ENCODE measurements at places on chromosomes 2 and 18. TPM values are rescaled to one million over a fixed set of nuclear protein-coding genes. Genes with fewer than 3 reads are reported as not detected.

DNA sequence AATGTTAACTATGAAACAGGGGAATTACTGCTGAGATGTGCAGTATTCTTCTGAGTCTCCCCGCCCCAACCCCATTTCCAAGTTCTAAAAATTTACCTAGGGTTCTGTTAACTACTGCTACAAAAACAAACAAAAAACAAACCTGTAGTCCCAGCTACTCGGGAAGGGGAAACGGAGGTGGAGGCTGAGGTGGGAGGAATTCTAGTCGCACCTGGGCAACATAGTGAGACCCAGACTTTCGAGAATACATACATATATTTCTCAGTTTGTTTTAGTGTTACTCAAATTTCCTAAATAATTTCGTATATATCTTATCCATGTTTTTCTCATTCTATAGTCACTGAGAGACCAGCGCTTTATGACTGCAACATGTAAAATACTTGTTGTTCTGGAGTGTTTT, 989 bp downstream of the STAM2 start:
- peaks cover 24% of the 10 kb centered on the region for H3K4me1 ChIP-seq
- H3K27ac ChIP-seq: peak overlapping the region; percentile 96
- H3K4me3 ChIP-seq: peak overlapping the region; percentile 62

Gene REG3A
- not detected for total RNA-seq

- no peak overlapping the region for H3K27ac ChIP-seq
- DNase-seq: no peak
- H3K4me3 ChIP-seq: no peak overlapping the region
- no peaks in the 10 kb centered on the region for H3K36me3 ChIP-seq
- no peaks in the 10 kb centered on the region for H3K27me3 ChIP-seq
- H3K4me1 ChIP-seq: no peaks in the 10 kb centered on the region
Observed at GRCh38 chr18:49658823-49659404, 97.1 kb downstream of the LIPG start.

Gene CD28
- total RNA-seq: 1.6 TPM

Gene FBXO15
- total RNA-seq: 2.6 TPM

DNA sequence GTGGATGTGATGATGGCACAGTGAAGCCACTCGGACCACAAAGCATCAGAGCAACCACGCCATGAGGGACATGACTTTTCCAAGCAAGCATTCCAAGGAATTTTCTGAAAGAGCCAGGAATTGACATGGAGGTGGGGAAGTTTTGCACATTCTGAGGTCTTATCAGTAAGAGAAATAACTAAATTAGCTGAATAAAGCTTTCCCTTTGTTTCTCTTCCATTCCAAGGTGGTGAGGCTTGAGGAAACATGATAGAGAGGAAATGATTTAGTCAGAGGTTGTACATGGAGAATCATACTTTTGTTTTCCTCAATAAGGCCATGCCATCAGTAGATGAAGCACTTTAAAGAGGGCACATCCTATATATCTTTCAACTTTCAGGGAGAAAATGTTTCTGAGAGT, 115.7 kb upstream of the MMADHC start:
- no peak overlapping the region for H3K4me3 ChIP-seq
- no peaks in the 10 kb centered on the region for H3K36me3 ChIP-seq
- no peaks in the 10 kb centered on the region for H3K4me1 ChIP-seq
- H3K27me3 ChIP-seq: no peaks in the 10 kb centered on the region

Gene KIF5C
- total RNA-seq: 0.44 TPM

DNA sequence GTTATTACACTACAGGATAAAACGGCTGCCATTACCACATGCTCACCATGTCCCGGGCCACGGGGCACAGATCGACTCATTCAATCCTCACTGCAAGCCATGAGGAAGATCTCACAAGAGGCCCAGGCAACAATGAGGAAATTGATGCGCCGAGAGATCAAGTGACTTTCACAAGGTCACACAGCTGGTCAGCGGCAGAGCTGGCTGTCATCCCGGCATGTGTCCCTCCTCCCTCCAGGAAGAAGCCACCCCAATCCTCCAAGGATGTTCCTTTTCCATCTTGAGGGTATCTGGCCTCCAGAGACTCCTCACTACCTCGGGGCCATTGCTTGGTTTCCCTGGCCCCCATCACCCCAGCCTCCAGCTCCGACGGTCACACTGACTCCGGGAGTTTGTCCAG, 65.3 kb upstream of the GLI2 start:
- H3K4me1 ChIP-seq: peaks cover 19% of the 10 kb centered on the region
- no peak overlapping the region for H3K4me3 ChIP-seq
- no peaks in the 10 kb centered on the region for H3K27me3 ChIP-seq

Gene SCN3A
- 1.0 TPM for total RNA-seq

DNA sequence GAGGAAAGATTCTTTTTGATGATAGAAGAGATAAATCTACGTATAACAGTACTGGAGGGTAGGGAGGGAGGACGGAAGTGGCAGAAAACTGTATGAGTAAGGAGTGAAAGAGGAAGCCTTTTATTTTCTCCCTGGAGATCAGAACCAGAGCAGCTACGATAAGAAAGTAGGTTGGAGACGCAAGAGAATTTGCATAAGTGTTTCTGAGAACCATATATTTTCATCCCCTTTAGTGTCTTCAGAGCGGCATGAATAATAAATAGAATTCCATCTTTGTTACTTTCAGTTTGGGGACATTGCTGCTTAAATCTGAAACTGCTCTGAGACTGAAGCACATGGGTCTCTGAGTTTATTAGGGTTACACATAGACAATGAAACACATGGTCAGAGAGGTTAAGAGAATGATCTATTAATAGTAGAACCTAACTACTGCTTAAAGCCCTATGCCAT, 230.2 kb upstream of the TNP1 start:
- no peaks in the 10 kb centered on the region for H3K36me3 ChIP-seq
- no peaks in the 10 kb centered on the region for H3K4me1 ChIP-seq
- no peak for DNase-seq
- no peak overlapping the region for H3K4me3 ChIP-seq
- no peaks in the 10 kb centered on the region for H3K27me3 ChIP-seq

DNA sequence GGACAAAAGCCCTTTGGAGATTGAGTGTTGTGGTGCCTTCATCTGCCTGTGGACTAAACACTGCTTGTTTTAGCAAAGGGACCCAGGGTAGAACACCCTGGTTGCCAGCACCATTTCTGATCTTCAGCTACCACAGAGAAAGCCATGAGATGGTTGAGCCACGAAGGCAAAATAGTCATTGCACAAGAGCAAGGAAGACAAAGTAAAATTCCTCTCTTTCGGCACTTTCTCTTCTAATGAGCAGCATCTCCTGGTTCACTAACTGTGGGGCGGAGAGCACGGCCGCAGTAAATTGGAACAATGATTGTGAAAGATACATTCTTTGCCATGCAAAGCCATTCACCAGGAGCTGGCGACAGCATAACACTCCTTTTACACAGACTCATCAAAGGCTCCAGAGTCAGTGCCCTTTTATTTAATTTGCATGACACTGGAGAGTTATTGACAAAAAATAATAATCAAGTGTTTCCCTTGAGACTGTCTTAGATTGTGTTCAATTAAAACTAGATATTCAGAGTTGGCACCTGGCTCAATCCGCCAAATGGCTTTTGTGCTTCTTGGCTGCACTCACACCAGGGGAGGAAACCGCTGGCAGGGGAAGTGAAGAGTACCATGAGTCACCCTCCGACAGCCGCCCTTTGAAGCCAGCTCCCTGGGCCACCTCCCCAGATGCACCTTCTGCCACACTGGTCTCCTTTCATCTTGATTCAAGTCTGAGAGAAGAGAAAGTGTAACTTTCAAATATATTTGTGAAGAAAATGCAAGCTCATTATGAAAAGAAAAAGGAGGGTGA, 100.5 kb upstream of the MEIS1 start:
- no peak overlapping the region for H3K27ac ChIP-seq
- no peaks in the 10 kb centered on the region for H3K4me1 ChIP-seq
- no peaks in the 10 kb centered on the region for H3K27me3 ChIP-seq
- no peaks in the 10 kb centered on the region for H3K36me3 ChIP-seq
- no peak for DNase-seq

Gene CYRIA
- total RNA-seq: 22.7 TPM

DNA sequence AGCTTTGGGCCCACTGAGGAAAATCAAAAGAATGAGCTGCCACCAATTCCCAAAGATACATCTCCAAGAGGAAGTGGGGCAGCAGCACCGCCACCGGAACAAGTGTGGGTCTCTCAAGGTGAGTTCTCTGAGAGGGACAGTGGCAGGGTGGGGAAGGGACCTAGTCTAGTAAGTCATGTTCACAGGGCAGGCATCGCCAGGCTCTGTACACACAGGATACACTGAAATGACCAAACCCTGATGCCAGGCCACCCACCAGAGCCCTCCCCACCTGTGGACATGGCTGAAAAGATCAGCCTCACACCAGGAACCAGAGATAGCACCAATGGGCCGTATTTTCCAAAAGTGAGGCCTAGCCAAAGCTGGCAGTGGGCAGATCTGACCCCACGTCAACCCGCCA, 108.2 kb upstream of the SMAD2 start:
- H3K4me3 ChIP-seq: no peak overlapping the region
- H3K4me1 ChIP-seq: peaks cover 10% of the 10 kb centered on the region
- H3K36me3 ChIP-seq: no peaks in the 10 kb centered on the region
- H3K27ac ChIP-seq: no peak overlapping the region
- no peak for DNase-seq

Gene PASK
- total RNA-seq: 13.8 TPM

Gene ASB18
- not detected for total RNA-seq

DNA sequence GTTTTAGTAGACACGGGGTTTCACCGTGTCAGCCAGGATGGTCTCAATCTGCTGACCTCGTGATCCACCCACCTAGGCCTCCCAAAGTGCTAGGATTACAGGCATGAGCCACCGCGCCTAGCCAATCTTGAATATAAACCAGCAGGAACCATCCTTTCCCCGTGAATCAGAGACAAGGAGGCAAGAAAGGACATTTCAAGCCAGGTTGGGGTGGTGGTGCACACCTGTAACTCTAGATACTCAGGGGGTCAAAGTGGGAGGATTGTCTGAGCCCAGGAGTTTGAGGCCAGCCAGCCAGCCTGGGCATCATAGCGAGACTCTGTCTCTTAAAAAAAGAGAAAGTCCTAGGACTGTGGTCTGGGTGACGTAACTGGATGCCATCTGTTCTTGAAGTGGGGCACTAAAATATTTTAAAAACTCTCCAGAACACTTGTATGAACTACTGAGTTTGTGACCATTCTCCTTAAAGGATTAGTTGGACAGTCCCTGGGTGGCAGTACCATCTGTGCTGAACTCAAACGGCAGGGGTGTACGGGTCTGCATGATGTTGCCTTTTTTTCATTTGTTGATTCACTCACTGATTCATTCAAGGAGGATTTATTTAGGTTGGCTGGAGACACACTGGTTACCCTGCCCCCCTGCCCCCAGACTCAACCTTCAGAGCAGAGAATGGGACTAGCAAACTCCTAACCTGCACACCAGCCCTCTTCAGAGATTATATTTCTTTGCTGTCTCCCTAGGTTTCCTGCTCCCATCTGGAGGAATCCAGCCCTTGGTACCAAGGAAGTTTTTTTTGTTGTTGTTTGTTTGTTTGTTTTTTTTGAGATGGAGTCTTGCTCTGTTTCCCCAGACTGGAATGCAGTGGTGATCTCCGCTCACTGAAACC, 2.9 kb upstream of the TLX2 start:
- H3K4me3 ChIP-seq: no peak overlapping the region
- H3K27me3 ChIP-seq: peaks cover 6% of the 10 kb centered on the region
- H3K27ac ChIP-seq: no peak overlapping the region

- peak; percentile 28 for DNase-seq
- H3K27me3 ChIP-seq: peaks cover 12% of the 10 kb centered on the region
- no peaks in the 10 kb centered on the region for H3K36me3 ChIP-seq
- H3K4me1 ChIP-seq: peaks cover 15% of the 10 kb centered on the region
- peak within 1 kb of the TSS; percentile 59 for H3K4me3 ChIP-seq
Observed at GRCh38 chr2:160062292-160063005, at the start of gene PLA2R1. TSS of gene PLA2R1 (minus strand) at chr2:160062615. CDS start at chr2:160062403, 212 bp downstream.

GRCh38 chr2:64838817-64839216, 150.4 kb upstream of the SLC1A4 start:
- H3K27me3 ChIP-seq: no peaks in the 10 kb centered on the region
- no peak overlapping the region for H3K4me3 ChIP-seq
- H3K27ac ChIP-seq: no peak overlapping the region
- no peaks in the 10 kb centered on the region for H3K36me3 ChIP-seq
- H3K4me1 ChIP-seq: peaks cover 7% of the 10 kb centered on the region

Gene PROKR1
- not detected for total RNA-seq

- H3K36me3 ChIP-seq: no peaks in the 10 kb centered on the region
- no peaks in the 10 kb centered on the region for H3K4me1 ChIP-seq
- H3K27me3 ChIP-seq: no peaks in the 10 kb centered on the region
- no peak for DNase-seq
Observed at GRCh38 chr2:64419596-64420165, 34.3 kb upstream of the LGALSL start.

Gene CIB4
- not detected for total RNA-seq

Gene LRP2
- total RNA-seq: 26.2 TPM

DNA sequence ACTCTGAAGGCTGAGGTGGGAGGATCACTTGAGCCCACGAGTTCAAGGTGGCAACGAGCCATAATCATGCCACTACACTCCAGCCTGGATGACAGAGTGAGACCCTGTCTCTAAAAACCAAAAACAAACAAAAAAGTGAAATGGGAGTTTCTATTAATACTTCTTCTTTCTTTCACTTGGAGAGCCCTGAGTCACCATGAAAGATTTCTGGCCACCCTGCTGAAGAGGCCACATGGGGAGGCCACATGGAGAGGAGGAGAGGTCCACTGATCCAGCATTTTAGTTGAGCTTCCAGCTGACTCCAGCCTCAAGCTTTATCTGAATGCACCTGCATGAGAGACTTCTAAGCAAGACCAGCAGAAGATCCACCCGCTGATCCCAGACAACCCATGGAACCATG, 74.2 kb upstream of the LAPTM4A start:
- no peak overlapping the region for H3K4me3 ChIP-seq
- H3K27ac ChIP-seq: no peak overlapping the region
- no peak for DNase-seq
- no peaks in the 10 kb centered on the region for H3K27me3 ChIP-seq

- H3K36me3 ChIP-seq: peaks cover 39% of the 10 kb centered on the region
- no peak overlapping the region for H3K27ac ChIP-seq
- no peaks in the 10 kb centered on the region for H3K27me3 ChIP-seq
- no peak overlapping the region for H3K4me3 ChIP-seq
- no peaks in the 10 kb centered on the region for H3K4me1 ChIP-seq
Observed at GRCh38 chr2:71410696-71411095, 42.7 kb upstream of the DYSF start.

Gene SH3RF3
- 4.1 TPM for total RNA-seq

DNA sequence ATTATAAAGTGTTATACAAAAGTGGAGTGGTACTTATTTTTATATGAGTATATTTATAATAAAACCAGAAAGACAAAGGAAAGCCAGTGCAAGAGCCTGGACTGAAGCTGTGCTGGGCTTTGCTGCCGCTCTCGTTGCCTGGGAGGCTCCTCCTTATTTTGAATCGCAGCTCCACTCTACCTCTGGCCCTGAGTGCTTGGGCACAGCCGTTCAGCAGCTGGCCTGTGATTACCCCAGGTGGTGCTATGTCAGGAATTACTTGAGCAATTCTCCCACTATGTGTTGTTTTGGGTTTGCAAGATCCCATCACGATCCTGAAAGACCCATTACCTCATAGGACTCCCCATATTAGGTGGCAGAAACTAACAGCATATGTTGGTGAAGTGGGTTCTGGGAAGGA, 53.0 kb upstream of the LCLAT1 start:
- no peak overlapping the region for H3K4me3 ChIP-seq
- H3K36me3 ChIP-seq: no peaks in the 10 kb centered on the region
- no peak for DNase-seq
- no peaks in the 10 kb centered on the region for H3K27me3 ChIP-seq
- H3K4me1 ChIP-seq: peaks cover 5% of the 10 kb centered on the region

All from upper lobe of left lung (tissue), 6 donors.